ENCODE measurements at places on chromosomes 6 and 20.

DNA sequence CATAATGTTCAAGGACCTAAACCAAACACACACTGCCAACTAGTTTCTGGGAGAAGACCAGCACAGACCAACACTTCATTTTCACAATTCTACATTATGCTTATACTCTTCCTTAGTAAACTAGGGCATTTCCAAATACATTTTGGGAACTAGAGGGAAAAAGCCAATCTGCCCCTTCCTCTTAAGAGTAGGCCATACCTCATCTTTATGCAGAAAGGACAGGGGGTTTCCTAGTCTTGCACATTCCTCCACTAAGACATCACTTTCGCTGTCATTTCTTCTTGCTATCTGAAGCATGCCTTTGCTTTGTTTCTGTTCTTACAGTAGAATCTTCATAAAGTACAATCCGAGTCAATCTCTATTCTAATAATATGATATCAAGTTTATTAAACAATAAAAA lies 105.7 kb downstream of the SMLR1 start:
- DNase-seq = no peak

- no peak for DNase-seq
Observed at GRCh38 chr20:30595698-30596097, 661.8 kb upstream of the DEFB115 start.

DNA sequence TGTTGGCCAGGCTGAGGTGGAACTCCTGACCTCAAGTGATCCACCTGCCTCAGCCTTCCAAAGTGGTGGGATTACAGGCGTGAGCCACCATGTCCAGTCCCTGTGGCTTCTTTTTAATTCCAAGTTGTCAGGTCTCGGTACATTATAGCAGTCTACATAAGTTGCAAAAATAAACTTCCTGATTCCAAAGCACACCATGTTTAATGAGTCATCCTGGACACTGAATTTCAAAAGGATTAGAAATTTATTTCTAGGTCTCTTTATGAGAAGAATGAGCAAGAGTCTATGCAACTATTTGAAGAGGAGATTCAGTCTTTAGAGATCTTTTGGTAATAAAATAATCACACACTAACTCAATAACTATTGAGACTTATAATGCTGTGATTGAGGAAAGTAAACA lies 63.9 kb upstream of the MCHR2 start:
- DNase-seq = no peak

DNA sequence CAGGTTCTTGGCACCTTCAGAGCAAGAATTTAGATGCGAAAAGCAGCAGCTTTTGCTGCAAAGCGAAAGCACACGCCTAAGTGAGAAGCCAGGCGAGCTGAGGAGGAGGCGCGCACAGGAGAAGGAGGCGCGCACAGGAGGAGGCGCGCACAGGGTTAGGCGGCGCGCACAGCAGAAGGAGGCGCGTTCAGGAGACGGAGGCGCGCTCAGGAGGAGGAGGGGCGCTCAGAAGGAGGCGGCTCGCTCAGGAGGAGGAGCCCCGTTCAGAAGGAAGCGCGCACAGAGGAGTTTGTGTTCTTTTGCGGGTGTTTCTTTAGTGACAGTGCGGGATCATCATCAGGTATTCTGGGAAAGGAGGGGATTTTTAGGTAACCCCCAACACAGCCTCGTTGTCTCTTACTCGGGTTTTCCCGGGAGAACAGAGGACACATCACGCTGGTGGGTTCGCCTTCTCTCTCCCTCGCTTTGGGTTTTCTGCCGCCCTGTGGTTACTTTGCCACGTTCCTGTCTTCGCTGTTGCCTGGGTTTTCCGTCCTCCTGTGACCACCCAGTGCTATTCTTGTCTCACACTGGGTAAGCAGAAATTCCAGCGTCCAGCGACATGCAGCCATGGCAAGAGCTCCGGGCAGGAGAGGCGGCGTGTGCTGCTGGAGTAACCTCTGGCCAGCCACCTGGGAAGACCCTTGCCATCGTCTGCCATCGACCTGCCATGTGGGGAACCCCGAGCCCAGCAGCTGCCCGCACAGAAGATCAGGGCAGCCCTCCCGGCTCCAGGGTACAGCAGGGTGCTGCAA lies 47.0 kb downstream of the WDR27 start:
- peak; percentile 1 for DNase-seq

DNA sequence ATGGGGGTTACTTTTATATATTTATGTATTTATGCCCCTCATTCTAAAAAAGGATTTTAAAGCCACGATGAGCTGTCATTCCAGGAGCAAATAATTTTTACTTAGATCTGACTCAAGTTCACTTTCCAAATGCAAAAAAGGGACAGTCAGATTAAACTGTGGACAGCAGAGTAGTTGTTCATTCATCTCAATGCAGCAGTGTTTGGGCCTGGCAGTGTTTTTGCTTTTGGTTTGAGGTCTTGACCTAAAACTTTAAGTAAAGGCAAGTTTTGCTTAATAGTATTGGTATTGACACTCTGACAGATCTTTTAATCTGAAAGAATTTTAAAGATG lies 13.9 kb downstream of the JARID2 start:
- no peak for DNase-seq

- no peak for DNase-seq
Observed at GRCh38 chr6:118724211-118724610, 72.8 kb upstream of the CEP85L start.

DNA sequence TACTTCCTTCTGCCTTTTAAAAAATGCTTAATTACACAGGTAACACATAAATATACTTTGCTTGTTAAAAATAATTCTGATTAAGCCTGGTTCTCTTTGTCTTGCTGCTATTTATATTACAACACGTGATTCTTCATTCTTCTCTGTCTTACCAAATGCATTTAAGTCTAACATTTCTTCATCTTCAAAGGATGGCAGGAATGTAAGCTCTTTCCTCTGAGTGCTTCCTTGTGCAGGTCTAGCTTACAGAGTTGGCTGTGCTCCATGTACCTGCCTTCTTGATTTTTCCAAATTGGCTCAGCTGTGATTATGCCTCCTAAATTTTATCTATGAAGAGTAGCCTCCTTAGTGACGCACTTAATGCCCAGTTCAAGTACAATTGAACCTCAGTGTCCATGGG lies 44.4 kb downstream of the RNF144B start:
- DNase-seq = no peak

GRCh38 chr20:36062799-36063198 lies 91.7 kb upstream of the EPB41L1 start:
- DNase-seq = no peak

GRCh38 chr20:20780127-20780824 lies 67.8 kb upstream of the RALGAPA2 start:
- peak; percentile 12 for DNase-seq

- peak; percentile 55 for DNase-seq
Observed at GRCh38 chr20:58179432-58180099, 48.9 kb downstream of the ANKRD60 start.

- no peak for DNase-seq
Observed at GRCh38 chr20:49658508-49658907, 55.2 kb downstream of the B4GALT5 start.

GRCh38 chr6:54248994-54249393 lies 59.2 kb upstream of the TINAG start:
- no peak for DNase-seq

DNA sequence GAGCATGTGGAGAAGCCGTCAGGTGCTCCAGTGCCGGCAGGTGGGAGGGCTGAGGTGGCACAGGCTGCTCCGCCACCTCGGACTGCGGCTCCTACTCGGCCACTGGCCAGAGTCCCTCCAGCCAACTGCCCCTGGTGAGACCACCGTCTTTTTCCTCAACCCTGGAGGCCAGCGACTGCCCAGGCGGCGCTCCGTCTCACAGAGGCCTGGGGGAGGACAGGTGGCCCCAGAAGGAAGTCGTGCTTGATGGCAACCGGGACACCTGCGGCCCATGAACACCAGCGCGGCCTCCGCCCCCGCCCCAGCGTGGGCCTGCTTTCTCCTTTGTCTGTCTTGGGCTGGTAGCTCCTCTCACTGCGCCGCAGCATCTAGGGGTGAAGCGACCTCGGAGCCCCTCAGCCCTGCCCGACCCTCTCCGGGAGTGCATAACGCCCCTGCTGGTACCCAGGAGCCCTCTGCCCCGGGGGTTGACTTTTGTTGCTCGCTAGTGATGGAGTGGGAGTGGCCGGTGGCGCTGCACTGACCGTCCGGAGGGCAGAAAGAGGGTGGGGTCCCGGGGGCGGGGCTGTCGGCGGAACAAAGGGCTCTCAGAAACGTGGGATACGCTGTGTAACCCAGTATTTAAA lies 706 bp upstream of the TUBB2B start:
- no peak for DNase-seq

Data from CD4-positive, alpha-beta T cell treated with Interleukin-17A for 1 hour (primary cell).